ENCODE measurements at places on chromosomes 11 and 22.
A peak's percentile ranks its signal among the peaks of the same experiment; 100 is the strongest.

DNA sequence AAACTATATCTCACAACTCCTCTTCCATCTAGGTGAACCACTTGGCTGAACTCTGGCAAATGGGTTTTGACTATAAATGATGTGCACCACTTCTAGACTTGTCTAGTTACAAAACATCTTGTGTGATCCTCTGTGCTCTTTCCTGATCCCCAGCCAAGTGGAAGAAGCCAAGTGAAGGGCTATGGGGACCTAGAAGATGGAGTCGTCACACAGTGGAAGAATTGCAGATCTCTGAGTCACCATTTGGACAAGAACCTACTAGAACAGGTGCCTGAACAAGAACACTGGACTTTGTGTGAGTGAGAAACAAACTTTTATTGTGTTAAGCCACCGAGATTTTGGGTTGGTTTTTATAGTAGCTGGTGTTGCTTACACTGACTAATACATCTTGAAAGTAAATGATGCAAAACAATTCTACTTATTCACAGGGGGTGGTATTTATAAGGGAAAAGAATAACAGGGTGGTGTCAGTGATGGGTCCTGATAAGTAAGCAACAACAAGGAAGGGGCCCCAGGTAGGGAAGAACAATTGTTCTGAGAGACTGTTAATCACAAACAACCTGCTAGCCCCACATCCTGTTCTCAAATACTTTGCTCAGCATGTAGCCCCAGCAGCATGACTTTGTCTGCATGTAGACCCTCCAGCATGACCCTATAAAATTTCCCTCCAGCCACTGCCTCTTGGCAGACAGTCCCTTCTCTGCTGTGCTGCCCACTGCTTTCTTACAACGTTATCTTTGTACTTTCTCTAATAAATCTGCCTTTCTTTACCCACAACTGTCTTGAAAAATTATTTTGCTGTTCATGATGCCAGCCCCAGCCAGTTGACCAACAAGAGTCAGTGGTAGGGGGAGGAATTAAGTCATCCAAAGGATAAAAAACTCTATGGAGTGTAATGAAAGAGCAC is 280.7 kb upstream of the PLET1 start:
- H3K36me3 ChIP-seq = no peaks in the 10 kb centered on the region
- H3K4me3 ChIP-seq = no peak overlapping the region
- no peak overlapping the region for H3K27ac ChIP-seq

GRCh38 chr22:24232124-24232523 is 12.8 kb downstream of the GGT5 start:
- no peaks in the 10 kb centered on the region for H3K4me1 ChIP-seq
- DNase-seq = no peak
- no peaks in the 10 kb centered on the region for H3K27me3 ChIP-seq
- no peak overlapping the region for H3K27ac ChIP-seq
- H3K36me3 ChIP-seq = peaks cover 7% of the 10 kb centered on the region

DNA sequence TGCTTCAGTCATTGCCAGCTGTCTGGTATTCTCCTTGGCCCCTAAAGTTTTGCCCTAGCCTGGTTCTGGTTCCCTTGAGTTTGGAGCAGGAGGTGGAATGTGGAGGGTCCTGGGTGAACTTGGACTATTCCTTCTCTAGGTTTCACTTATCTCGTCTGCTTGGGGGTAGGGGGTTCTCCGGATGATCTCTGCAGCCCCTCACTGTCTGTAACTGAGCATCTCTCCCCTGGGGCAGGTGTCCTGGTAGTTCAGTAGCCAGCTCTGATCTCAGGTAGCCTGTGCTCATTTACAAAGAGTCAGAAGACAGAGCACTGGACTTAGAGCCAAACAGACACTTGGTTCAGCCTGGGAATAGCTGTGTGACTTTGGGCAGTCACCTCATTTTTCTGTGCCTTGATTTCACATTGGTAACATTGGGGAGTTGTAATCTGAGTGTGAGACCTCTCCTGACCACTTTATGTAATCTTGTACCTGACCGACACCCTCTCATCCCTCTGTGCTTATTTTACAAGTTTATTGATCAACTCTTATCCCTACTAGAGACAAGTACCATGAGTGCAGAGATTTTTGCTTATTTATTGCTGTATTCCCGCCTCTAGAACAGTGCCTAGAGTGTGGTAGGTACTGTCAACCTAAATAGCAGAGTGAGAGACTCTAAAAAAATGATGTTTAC is 804 bp downstream of the CCDC134 start:
- H3K4me3 ChIP-seq = peak overlapping the region; percentile 91
- no peaks in the 10 kb centered on the region for H3K27me3 ChIP-seq
- H3K27ac ChIP-seq = no peak overlapping the region
- H3K4me1 ChIP-seq = peaks cover 11% of the 10 kb centered on the region
- no peak for DNase-seq
- H3K36me3 ChIP-seq = no peaks in the 10 kb centered on the region

DNA sequence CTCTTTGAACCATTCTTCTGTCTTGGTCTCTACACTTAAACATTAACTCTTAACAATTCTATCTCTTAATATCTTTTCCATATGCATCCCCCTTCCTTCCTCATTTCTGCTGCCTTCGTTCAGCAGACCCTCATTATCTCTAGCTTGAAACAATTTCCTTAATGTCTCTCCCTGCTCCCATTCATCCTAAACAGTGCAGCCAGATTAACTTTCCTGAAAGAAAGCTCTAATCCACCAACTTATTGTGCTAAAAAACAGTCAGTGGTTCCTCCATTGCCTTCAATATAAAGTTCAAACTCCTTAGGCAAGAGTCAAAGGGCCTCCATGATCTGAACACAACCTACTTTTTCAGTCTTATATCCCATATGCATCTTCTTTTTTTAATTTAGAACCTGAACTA is 42.5 kb downstream of the SOX6 start:
- no peaks in the 10 kb centered on the region for H3K27me3 ChIP-seq
- DNase-seq = no peak
- no peaks in the 10 kb centered on the region for H3K36me3 ChIP-seq
- H3K4me1 ChIP-seq = no peaks in the 10 kb centered on the region

- no peaks in the 10 kb centered on the region for H3K36me3 ChIP-seq
- H3K27ac ChIP-seq = no peak overlapping the region
- DNase-seq = no peak
- H3K4me1 ChIP-seq = no peaks in the 10 kb centered on the region
- no peaks in the 10 kb centered on the region for H3K27me3 ChIP-seq
Measured at GRCh38 chr11:79686703-79687419, 246.0 kb upstream of the TENM4 start.

DNA sequence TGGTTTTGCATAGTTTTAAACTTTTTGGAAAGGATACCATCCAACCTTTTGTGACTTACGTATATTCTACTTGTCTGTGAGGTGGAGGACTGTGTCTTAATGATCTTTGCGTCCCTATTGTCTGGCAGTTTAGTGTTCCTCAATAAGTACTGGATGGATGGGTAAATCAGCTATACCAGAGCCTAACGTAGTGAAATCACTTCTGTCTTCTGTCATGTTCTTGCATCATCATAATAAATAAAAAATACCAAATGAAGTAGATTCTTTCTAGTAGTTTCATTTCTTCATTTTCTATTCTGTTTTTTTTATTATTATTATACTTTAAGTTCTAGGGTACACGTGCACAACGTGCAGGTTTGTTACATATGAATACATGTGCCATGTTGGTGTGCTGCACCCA is 66.4 kb downstream of the ACER3 start:
- no peaks in the 10 kb centered on the region for H3K27me3 ChIP-seq
- H3K4me3 ChIP-seq = no peak overlapping the region
- no peaks in the 10 kb centered on the region for H3K36me3 ChIP-seq
- no peak for DNase-seq

GRCh38 chr22:27966168-27967064 is 47.4 kb upstream of the PITPNB start:
- peaks cover 2% of the 10 kb centered on the region for H3K4me1 ChIP-seq
- H3K36me3 ChIP-seq = peaks cover 2% of the 10 kb centered on the region
- no peaks in the 10 kb centered on the region for H3K27me3 ChIP-seq
- no peak overlapping the region for H3K27ac ChIP-seq

DNA sequence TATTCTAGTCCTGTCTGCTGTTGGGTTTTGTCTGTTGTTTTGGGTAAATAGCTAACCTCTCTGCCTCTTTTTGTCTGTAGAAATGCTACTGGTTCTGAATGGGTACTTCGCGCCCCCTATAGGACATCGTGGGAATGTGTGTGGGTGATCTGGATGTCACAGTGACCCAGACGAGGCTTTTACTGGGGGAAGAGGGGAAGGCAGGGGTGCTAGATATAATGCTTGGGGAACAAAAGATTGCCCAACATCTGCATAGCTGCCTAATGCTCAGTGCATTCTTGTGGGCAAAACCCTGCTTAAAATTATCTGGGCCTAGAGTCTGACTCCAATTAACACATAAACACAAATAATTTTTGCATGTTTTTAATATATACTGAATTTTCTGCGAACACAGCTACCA is 57.7 kb downstream of the BMAL1 start:
- no peaks in the 10 kb centered on the region for H3K27me3 ChIP-seq
- peak; percentile 54 for DNase-seq
- peaks cover 31% of the 10 kb centered on the region for H3K4me1 ChIP-seq
- no peak overlapping the region for H3K27ac ChIP-seq
- no peak overlapping the region for H3K4me3 ChIP-seq

DNA sequence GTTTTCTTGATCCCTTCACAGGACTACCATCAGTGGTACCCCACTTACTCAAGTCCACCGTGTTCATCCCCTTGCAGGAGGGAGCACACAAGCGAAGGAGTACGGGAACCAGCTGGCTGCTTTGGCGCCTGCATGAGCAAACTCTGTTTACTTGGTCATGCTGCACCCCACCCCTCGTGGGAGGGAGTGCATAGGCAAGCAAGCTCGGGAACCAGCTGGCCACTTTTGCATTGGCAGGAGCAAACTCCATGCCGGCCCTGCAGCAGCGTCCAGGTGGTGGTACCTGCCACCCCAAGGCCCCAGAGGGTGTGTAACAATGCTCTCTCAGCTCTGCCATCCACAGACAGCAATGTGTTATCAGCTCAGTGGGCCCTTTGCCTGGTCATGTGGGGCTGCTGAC is 737.8 kb downstream of the FAM181B start:
- no peaks in the 10 kb centered on the region for H3K27me3 ChIP-seq
- no peak overlapping the region for H3K27ac ChIP-seq
- peak; percentile 43 for DNase-seq
- no peaks in the 10 kb centered on the region for H3K36me3 ChIP-seq
- H3K4me3 ChIP-seq = no peak overlapping the region

DNA sequence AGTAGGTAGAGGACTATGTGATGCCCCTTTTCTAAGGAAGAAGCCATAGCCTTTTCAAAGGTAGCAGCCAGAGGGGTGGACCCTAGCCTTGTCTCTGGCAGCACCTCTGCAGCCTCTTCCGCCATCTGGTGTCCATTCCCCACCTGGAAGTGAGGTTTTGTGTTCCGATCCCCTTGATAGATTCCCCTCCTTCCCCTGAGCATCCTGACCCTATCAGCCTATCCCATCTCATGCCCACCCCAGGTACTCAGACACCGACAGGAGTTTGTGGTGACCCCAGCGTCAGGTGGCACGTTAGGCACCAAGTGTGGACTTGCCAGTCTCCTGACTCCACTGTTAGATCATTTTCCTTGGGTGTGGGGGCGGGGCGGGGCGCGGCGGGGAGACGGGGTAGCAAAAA is 398 bp upstream of the FAM89B start:
- H3K4me3 ChIP-seq = no peak overlapping the region
- H3K27me3 ChIP-seq = no peaks in the 10 kb centered on the region
- H3K36me3 ChIP-seq = peaks cover 7% of the 10 kb centered on the region
- H3K4me1 ChIP-seq = peaks cover 35% of the 10 kb centered on the region

GRCh38 chr11:104792861-104793260 is 105.4 kb downstream of the CASP12 start:
- DNase-seq = no peak
- H3K27ac ChIP-seq = no peak overlapping the region
- H3K27me3 ChIP-seq = no peaks in the 10 kb centered on the region
- H3K4me3 ChIP-seq = no peak overlapping the region

DNA sequence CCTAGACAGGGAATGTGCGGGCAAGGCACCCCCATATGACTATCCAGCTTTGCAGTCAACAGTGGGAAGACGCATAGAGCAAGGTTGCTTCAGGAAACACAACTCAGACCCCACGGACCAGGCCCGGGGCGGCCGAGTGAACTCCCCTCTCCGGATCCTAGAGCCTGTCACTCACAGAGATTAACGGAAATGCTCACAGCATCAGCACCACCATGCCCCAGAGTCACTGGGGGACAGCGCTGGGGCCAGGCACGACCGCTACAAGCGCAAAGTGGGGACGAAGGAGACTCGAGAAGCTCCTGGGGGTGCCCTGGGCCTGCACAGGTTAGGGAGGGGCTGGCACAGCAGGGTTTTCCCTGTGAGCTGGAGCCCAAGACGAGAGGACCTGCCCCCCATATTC is 15.9 kb downstream of the MACROD1 start:
- no peak overlapping the region for H3K4me3 ChIP-seq
- no peak overlapping the region for H3K27ac ChIP-seq
- no peaks in the 10 kb centered on the region for H3K4me1 ChIP-seq
- H3K27me3 ChIP-seq = no peaks in the 10 kb centered on the region

DNA sequence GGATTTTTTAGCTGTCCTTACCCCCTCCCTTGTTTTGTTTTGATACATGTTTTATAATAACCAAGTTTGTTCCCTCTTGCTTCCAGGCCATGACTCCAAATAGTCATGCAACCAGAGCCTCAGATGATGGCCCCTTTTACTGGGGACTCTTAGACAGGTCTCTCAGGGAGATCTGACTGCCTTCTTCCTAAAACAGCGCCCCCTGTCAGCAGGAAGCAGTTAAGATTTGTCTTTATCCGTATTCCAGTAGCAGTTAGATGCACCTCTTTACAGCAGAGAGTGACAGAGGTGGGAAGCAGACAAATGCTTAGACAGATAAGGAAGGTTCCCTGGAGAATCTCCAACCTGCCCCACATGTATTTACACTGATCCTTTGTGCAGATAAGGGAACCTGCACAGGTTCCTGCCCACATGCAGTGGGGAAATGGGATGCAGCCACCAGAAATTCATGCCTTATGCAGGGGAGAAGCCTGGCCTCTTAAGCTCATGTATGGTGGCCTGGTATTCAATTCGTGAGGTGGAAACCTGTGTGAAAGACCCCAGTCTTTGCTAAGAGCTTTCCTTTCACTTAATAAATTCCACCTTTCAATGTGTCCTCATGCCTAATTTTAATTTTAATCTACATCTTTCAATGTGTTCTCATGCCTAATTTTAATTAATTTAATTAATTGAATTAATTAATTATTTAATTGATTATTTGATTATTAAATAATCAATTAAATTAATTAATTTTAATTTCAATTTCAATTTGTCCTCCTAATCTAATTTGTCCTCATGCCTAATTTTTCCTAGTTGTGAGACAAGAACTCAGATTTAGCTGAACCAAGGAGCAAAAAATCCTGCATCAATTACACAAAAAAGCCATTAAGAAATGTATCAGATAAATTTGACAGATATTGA is 11.5 kb upstream of the GLYAT start:
- H3K27ac ChIP-seq = no peak overlapping the region
- no peaks in the 10 kb centered on the region for H3K4me1 ChIP-seq
- H3K4me3 ChIP-seq = no peak overlapping the region
- DNase-seq = no peak

DNA sequence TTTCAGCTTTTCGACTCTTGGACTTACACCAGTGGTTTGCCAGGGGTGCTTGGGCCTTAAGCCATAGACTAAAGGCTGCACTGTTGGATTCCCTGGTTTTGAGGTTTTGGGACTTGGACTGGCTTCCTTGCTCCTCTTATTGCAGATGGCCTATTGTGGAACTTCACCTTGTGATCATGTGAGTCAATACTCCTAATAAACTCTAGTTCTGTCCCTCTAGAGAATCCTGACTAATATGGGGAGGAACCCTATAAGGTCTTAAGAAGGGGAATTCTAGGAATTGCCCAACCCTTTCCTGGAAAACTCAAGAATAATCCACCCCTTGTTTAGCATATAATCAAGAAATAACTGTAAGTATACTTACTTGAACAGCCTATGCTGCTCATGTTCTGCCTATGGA is 491.8 kb downstream of the TMEM135 start:
- H3K4me3 ChIP-seq = no peak overlapping the region
- DNase-seq = no peak
- no peaks in the 10 kb centered on the region for H3K27me3 ChIP-seq
- no peak overlapping the region for H3K27ac ChIP-seq
